Tibial nerve (tissue), 4 donors: ENCODE measurements at places on chromosomes 3 and 15.

GRCh38 chr3:184155644-184156521 lies 706 bp downstream of the DVL3 start:
- no peak for DNase-seq

DNA sequence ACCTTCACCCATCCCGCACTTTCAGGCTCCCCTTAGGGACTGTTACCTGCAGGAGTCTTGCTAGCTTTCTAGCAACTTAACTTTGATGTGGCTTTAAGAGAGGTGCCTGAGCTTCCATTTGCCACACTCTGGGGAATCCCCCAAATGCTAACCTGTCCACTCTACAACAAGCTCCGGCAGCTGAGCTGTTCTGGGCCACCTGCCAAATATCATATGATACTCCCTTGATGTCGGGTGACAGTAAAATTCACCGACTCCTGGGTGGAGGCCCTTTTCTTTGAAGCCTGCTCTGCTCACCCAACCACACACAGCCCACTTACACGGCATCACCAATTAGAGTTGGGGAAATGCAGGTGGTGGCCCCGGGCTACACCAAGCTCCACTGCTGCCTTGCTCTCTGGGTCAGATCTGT lies 38.0 kb upstream of the XCR1 start:
- DNase-seq: no peak

GRCh38 chr15:101088271-101088670 lies 163.6 kb downstream of the CHSY1 start:
- no peak for DNase-seq

GRCh38 chr15:67945951-67946700 lies 106.3 kb upstream of the RNU6-1 start:
- peak; percentile 52 for DNase-seq
